NCI-H1694 (cell line): ENCODE measurements at places on chromosomes 2 and 18.

DNA sequence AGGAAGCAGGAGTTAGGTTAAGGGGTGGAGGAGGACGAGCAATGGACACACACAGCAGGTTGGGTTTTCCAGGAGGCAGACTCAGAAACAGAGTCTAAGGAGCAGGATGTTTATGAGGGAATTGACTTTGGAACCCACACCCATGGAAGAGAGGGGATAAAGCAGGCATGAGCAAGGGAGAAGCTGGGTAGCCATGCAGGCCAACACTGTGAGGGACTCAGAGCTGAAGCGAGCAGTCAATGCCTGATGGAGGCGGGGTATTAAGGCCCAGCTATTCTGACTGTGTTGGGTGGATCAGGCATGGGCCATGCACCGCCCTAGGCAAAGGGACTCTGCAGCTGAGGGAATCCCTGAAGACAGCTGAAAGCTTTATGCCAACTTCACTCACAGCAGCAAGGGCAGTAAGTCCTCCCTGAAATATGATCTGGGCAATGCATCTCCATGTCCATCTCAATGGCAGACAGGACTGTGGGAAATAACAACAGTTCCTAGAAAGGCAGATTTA, 37.6 kb downstream of the TEX51 start:
- DNase-seq: no peak

- DNase-seq: peak; percentile 4
Observed at GRCh38 chr2:68835621-68836020, 35.6 kb downstream of the BMP10 start.

DNA sequence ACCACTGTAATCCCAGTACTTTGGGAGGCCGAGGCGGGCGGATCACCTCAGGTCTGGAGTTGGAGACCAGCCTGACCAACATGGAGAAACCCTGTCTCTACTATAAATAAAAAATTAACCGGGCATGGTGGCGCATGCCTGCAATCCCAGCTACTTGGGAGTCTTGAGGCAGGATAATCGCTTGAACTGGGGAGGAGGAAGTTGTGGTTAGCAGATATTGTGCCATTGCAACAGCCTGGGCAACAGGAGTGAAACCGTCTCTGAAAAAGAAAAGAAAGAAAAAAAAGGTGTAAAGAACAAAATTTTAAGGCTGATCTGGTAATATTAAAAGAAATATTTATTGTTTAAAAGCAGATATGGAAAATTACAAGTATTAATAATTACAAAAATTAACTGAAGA, 29.7 kb downstream of the ZNF804A start:
- no peak for DNase-seq

DNA sequence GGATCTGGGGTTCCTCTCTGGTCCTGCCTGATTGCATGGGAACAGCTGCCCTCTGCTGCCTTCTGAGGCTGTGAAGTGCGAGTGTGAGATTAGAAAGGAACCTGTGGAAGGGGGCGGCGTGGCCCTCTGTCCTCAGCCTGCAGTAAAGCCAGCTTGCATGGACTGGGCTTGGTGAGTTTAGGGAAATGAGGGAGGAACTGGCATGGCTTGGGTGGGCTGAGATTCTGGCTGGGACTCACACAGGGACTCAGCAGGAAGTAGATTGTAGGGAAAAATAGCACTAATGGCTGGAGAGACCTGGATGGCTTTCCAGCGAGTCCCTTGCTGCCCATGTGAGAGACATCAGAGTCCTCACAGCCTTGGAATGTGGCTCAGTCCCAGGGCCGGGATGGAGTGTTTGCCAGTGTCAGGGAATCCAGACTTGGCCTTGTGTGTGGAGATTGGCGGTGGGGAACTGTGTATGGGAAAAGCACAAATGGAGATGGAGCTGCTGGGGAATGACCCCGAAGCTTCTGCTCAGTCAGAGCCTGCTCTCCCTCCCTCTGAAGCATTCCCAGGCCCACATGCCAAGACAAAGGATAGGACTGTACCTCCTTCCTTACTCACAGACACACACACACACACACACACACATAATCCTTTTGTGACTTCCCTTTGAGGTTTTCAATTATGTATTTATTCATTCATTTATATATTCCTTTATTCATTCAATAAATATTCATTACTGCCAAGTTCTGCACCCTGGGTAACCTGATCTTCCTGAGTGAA, 115.4 kb downstream of the ACAA2 start:
- DNase-seq: no peak

- DNase-seq: no peak
Observed at GRCh38 chr2:129069875-129070594, 751.4 kb upstream of the HS6ST1 start.

GRCh38 chr18:7635948-7636347, 68.8 kb downstream of the PTPRM start:
- DNase-seq: no peak
